Renal cortex interstitium (tissue), 15 donors: ENCODE measurements at places on chromosomes 7 and 10.

GRCh38 chr10:75356484-75356883 is 45.1 kb downstream of the ZNF503 start:
- no peak for DNase-seq

- DNase-seq: peak; percentile 87
Observed at GRCh38 chr10:101000915-101001658, 1.5 kb downstream of the LZTS2 start.

GRCh38 chr7:40192036-40192435 is 57.2 kb downstream of the SUGCT start:
- DNase-seq: no peak

DNA sequence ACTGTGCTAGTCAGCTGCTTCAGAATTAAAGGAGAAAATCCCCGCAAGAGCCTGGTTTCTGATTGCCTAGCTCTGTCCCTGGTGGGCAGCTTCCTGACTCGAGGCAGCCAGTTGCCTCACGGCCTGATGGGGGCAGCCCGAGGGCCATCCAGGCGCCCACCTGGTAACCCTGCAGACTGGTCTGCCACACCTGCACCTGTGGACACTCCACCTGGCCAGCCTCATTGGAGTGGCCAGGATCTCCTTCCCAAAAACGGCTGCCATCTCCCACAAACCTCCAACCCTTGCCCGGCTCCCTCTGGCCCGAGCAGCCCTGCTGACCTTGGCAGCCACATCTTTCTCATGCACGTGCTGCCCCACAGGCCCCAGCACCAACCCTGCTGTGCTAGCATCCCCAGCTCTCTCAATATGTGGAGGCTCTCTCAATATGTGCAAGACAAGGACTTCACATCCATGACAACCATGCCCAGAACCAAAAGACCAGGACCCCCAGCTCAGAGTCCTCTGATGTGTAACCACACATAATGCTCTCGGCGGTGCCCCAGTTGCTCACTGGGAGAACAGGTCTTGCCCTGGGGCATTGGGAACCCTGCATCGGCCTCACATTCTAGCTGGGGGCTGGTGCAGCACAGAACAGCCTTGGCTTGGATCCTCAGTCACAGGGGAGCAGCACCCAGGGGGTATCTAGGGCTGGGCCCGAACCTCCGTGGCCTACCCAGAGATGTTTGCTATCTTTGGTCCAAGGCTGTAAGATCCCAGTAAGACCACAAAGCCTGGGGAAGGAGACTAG is 14.6 kb downstream of the DRGX start:
- DNase-seq: no peak

DNA sequence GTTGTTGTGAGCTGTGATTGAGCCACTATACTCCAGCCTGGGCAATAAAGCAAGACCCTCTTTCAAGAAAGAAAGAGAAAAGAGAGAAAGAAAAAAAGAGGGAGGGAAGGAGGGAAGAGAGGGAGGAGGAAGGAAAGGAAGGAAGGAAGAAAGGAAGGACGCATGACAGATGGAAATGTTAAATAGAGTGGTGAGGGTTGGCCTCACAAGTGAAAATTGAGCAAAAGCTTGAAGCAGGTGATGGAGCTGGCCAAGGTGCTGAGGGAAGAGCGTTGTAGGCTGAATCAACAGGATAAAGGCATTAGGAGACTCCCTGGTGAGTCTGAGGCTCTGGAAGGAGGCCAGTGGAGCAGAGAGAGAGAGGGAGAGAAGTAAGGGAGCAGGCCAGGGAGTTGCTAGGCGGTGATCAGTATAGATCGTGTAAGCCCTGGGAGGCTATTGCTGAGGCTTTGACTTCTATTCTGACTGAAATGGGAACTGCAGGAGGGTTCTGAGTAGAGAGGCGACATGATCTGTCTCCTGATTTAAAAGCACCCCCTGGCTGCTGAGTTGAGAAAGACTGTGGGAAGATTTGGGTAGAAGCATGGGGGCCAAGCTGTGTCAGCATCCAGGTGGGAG is 26.5 kb upstream of the TMEM248 start:
- DNase-seq: no peak

GRCh38 chr7:135359615-135360014 is 126.0 kb downstream of the STRA8 start:
- no peak for DNase-seq

DNA sequence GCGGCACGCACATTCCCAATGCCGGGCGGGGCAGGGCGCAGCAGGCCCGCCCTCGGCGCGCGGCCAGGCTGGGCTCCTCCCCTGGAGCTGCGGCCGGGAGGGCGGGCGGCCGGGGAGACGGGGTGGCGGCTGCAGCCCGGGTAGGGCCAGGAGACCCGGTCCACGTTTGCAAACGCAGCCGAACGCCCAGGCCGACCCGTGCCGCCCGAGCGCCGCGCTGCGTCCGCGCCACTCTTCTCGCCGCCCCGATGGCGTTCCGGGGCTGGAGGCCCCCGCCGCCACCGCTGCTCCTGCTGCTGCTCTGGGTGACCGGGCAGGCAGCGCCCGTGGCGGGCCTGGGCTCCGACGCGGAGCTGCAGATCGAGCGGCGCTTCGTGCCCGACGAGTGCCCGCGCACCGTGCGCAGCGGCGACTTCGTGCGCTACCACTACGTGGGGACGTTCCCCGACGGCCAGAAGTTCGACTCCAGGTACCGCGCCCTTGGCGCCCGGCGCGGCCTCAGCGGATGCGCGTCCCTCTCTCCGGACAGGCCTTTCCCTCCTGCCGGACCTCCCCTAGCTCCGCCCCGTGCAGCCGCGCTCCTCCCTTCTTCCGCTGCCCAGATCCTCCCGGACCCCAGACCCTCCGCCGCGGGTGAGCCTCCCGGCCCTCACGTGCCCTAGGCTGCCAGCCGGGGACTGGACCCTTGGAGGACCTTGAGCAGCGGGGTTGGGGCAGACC is at the start of gene FKBP9:
TSS of gene FKBP9 (plus strand) at position 115 of the 720 bp plus-strand sequence. CDS start at position 249, 134 bp downstream.
- DNase-seq: peak; percentile 80

DNA sequence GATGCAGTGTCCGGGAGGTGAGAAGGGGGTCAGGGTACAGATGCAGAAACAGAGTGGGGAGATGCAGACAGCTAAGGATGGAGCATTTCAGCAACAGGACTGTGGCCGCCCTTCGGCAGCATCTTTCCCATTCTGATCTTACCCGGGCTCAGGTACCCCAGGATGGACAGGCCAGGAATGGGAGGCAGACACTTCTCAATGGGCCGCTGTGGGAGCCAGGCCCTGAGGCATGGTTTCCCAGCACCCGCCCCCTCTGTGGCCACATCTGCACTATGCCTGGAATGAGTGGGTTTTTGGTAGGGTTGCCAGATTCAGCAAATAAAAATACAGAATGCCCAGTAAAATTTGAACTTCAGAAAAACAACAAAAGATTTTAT is 105.2 kb upstream of the CTBP2 start:
- no peak for DNase-seq

- no peak for DNase-seq
Observed at GRCh38 chr7:47816647-47817046, 131.6 kb downstream of the PKD1L1 start.

DNA sequence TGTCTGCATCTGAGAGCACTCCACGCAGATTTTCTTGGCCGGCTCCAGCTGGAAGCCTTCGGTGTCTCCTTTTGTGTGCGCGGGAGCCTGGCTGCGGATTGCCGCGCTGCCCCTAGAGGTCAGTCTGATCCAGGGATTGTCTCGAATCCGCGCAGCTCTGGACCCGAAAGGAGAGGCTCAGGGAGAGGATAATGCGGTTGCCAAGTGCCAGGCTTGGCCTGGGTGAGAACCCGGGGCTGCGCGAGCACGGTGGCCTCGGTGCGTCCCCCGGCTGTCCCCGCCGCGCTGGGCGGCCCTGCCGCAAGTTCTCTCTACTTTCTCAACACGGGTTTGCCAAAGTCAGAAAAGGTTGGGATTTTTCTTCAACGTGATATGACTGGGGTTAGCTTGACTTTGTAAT is 140.9 kb downstream of the ADCYAP1R1 start:
- peak; percentile 22 for DNase-seq

- no peak for DNase-seq
Observed at GRCh38 chr7:158263110-158263963, 324.3 kb downstream of the PTPRN2 start.

DNA sequence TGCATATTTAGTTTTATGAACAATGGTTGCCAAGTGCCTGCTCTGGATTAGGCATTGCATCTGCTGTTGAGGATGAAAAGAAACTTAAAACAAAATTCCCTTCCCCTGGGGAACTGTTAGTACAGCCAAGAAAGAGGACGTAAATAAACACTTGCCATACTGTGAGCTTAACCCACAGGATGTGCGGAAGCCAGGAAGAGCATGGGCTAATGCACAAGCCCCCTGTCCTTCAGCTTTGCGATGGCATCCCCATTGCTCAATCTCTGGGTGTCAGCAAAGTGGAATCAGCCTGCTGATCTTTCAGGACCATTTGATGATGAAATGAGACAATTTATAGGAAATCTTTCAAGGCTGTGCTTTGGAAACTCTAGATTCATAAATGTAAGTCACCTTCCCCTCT is 399.9 kb upstream of the IGFBP3 start:
- no peak for DNase-seq

GRCh38 chr7:85184599-85185423 is 2.0 kb downstream of the SEMA3D start:
- peak; percentile 61 for DNase-seq

- peak; percentile 42 for DNase-seq
Observed at GRCh38 chr7:76020031-76020714, 25.8 kb upstream of the TMEM120A start.

- no peak for DNase-seq
Observed at GRCh38 chr7:134660961-134661376, 14.3 kb downstream of the BPGM start.

DNA sequence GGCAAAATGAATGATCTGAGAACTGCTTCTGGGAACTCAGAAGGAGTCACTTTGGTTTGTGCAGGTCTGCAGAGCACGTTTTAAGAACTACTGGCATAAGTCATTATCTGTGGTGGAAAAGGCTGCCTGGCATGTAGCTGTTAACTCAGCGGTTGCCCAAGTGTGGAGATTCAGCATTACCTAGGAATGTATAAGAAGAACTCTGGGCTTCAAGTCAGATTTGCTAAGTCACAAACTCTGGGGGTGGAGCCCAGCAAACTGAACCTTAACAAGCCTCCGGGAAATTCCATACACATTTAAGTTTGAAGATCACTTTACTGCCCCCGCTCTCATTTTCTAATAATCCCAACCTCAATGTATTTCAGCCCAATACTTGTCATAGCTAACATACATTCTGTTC is 31.1 kb downstream of the PLXDC2 start:
- no peak for DNase-seq

DNA sequence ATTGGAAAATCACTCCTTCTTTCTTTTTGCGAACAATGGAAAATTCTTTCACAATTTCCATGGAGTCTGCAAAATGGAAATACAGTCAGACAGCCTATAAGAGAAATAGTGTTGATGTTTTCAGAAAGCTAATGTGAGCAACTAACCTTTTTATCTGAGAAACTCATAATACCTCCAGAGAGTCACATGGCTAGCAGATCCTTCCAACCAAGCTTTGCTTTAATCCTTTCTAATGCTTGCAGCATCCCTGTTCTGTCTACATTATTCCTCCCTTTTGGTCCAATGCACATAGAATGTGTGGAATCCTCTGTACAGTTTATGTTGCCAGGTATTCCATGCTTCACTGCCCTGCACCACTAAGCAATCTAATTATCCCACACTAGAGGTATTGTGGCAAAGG is 717.5 kb upstream of the LRRN3 start:
- peak; percentile 20 for DNase-seq

DNA sequence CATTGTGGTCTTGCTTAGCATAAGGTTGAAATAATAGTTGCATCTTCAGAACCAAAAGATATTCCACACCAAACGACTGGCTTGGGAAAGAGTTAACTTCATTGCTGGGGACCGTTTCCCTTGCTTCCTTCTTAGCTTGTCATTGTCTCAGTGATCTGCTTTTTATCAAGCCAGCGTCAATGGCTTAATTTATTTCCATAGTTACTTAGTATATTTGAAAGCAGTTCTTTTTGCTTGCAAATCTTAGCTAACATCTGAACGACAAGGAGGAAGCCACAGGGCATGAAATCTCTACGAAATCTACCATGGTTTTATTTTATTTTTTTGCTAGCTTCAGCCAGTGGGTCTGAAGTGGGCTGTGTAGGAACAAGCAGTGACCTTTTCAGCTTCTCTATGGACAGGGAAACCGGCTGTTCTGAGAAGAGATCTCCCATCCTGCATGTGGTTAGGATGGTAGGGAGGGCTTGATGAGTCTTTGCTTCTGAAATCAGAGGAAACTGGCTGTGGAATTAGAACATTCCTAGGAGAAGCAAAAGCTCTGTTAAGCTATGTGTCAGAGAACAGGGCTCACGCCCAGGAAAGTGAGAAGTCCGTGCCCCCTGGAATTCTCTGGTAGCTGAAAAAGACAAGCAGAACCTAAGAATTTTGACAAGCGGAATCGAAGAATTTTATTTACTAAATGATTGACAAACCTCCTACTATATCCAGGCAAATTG is 8.0 kb downstream of the SLC18A2 start:
- DNase-seq: no peak

DNA sequence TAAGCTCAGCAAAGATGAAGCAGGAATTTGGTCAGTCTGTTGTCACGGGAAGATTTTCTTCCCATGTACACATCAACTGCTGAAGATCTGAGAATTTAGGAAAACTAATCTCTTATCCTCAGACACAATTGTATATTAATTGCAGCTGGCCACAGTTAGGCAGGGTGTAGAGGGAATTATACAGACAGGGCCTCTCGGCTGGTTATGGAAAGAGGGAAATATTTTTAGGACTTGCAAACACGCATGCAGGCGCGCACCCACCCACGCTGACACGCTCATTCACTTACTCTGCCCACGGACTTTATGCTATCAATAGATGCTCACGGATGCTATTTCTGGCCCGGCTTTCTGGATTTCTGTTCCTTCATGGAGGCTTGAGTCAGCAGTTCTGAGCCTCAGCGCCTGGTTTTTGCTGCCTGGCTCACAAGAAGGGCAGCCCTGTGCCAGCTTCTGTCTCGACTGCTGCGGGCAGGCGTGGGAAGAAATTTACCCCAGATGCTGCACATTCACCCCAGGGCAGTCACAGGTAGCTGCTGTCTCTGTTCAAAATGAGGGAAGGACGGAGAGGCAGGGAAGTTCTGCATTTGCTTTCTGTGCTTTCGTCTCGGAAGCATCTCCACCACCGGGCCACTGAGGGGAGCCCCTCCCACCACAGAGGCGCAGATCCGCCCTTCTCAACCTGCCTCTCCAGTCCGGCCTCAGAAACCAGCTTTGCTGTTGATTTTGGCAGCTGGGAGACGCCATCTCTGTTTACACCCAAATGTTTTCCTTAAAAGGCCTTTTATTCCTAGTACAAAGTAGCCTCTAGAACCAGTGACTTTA is 116.3 kb upstream of the BTBD16 start:
- DNase-seq: no peak

DNA sequence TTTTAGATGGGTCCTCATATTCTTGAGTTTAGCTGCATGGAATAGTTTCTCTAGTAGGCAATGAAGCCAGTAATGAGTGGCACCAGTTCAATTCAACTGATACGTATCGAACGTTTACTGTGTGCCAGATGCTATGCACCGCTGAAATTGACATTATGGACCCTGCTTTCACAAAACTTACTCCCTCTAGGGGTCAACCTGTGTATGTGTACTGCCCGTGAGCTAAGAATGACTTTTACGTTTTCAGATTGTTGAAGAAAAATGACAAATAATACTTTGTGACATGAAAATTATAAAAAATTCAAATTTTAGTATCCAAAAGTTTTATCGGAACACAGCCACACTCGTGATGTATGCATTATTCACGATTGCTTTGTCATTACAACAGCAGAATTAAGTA is 95.5 kb downstream of the ZMYND11 start:
- DNase-seq: no peak
